Cardiac muscle cell (in vitro differentiated cells and primary cell): ENCODE measurements at places on chromosomes 1 and 21. TPM values are rescaled to one million over a fixed set of nuclear protein-coding genes. Genes with fewer than 3 reads are reported as not detected.

Gene NMNAT2
- not detected in 2 replicates for polyA plus RNA-seq

Gene TMEM9
- 171 and 195 TPM in 2 replicates for polyA plus RNA-seq

Gene RLF
- polyA plus RNA-seq, result 6.7 and 13.6 TPM in 2 replicates

Gene LCE1B
- not detected in 2 replicates for polyA plus RNA-seq

Gene CELA3A
- polyA plus RNA-seq, result not detected in 2 replicates

Gene SHISAL2A
- polyA plus RNA-seq, result not detected in 2 replicates

Gene FALEC
- 4.7 and 6.2 TPM in 2 replicates for polyA plus RNA-seq
